Panc1 (cell line): ENCODE measurements at places on chromosomes 12 and 14. TPM values are rescaled to one million over a fixed set of nuclear protein-coding genes. Genes with fewer than 3 reads are reported as not detected.

DNA sequence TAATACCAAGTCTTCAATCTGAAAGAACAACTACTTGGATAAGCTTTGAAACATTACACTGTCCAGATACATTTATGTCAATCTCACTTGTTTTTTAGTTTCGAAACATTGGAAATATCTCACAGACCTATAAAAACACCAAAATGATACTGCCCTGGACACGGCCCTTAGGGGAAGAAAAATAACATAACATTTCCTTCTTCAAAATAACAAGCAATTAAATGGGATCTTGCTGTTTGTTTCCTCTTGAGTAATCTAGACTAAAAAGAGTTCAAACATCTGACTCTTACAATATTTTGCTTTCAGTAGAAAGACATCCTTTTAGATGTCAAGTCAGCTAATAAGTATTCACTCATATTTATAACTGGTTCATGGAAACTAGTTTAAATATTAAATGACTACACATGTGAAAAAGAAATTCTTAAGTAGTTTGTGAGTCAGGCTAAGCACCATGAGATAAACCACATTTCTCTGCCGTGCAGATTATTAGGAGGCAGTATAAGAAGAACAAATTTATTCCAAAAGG is 87.5 kb downstream of the EPS8 start:
- DNase-seq, result no peak

GRCh38 chr12:90428881-90429280 is 526.1 kb downstream of the CCER1 start:
- no peak for DNase-seq

DNA sequence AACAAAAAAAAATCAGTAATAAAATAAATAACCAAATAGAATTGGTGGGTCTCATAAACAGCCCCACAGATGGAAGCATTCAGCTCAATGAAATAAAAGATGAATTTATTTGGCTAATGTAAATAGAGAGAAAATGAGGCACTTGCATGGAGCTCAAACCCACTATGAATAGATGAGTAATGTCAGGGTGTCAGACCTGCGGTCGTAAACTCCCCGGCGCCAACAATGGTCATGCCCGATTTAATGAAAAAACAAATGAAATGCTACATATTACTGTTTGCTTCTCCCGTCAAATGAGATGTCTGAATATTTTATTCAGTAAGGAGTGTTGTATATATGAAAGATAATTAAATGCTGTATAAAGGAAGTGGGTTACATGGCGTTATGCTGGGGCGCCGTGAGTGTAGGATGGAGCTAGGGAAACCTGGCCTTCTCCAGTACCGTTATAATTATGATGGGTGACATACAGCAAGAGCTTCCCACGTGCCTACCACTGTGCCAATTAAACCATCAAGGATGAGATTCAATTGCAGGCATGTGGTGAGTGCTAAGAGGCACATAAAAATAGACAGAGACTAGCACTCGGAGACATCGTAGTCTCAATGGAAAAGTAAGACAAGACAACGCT is 648.1 kb downstream of the BCL11B start:
- no peak for DNase-seq

DNA sequence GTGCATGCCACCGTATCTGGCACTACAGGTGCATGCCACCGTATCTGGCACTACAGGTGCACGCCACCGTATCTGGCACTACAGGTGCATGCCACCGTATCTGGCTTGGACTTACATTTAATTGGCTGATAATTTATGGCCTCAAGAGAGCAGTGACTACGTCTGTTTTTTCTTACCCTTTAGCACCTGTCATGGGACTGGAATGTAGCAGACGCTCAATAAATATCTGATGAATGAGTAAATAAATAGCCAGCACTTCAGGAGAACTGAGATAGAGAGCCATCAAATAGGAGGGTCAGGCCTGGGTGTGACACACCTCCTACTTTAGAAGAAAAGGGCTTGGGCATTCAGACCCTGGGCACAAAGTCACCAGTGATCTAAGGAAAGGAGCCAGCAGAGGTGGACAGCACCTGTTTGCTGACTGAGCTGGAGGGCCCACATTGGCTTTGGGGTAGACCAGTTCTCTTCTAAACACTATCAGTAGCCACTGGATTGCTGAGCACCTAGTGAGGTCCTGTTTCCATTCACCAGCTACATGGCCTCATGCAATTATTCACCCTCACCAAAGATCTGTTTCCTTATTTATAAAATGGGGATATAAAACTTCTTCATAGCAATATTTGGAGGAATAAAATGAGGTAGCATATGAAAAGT is 50.1 kb downstream of the RFX4 start:
- no peak for DNase-seq

DNA sequence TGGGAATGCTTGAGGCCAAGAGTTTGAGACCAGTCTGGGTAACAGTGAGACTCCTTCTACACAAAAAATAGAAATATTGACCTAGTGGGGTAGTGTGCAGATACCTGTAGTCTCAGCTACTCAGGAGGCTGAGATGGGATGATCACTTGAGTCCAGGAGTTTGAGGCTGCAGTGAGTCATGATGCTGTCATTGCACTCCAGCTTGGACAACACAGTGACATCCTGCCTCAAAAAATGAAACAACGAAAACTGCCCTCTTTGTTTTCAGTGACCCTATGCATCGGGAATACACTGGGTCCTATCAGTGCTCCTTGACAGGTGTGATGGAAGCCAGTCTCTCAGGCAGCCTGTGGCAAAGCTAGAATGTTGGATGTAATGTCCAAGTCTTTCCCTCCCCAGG is 311.5 kb upstream of the OR4E1 start:
- DNase-seq, result no peak

GRCh38 chr14:100100032-100100703 is 34.9 kb downstream of the EVL start:
- DNase-seq, result no peak

DNA sequence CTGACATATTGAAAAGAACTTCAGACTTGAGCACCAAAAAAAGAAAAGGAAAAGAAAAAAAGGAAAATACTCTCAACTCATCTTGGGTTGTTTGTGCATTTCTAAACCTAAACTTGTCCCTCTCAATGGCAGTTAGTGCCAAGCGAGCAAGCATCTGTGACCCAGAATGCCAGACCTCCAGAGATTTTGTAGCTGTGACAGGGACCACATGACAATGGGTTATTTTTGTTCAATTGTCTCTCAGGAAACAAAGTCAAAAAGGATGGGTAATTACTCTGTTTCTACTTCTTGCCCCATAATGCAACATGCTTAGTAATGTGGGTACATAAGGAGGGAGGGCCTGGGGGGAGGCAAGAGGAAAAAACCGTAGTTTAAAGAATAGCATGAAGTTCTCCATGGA is 285.7 kb upstream of the RTL1 start:
- DNase-seq, result no peak

Gene ACADS
- total RNA-seq, result 15.9 TPM

Gene NRXN3
- not detected for total RNA-seq

Gene KCNJ8
- not detected for total RNA-seq

Gene ZC2HC1C
- total RNA-seq, result 5.2 TPM

Gene KRT8
- 6,125 TPM for total RNA-seq

Gene OTOGL
- not detected for total RNA-seq

Gene RAD51AP1
- 18.1 TPM for total RNA-seq

Gene HOXC11
- total RNA-seq, result 17.0 TPM

Gene KLHDC1
- total RNA-seq, result 1.3 TPM
